ENCODE measurements at places on chromosomes 4 and X.

- no peak for DNase-seq
Observed at GRCh38 chrX:10177004-10177396, 20.2 kb downstream of the CLCN4 start.

- DNase-seq, result no peak
Observed at GRCh38 chrX:76931518-76931917, 504.0 kb downstream of the MAGEE1 start.

GRCh38 chr4:3324093-3324815, 31.4 kb downstream of the RGS12 start:
- DNase-seq, result no peak

GRCh38 chr4:137638934-137639333, 106.6 kb upstream of the PCDH18 start:
- DNase-seq, result no peak

- DNase-seq, result no peak
Observed at GRCh38 chrX:107742700-107743191, 32.8 kb downstream of the TSC22D3 start.
